ENCODE measurements at places on chromosomes 2 and 18. TPM values are rescaled to one million over a fixed set of nuclear protein-coding genes. Genes with fewer than 3 reads are reported as not detected.

GRCh38 chr2:172753610-172754009 lies 18.0 kb downstream of the RAPGEF4 start:
- no peaks in the 10 kb centered on the region for H3K36me3 ChIP-seq
- H3K27me3 ChIP-seq = no peaks in the 10 kb centered on the region
- DNase-seq = no peak
- no peak overlapping the region for H3K4me3 ChIP-seq

DNA sequence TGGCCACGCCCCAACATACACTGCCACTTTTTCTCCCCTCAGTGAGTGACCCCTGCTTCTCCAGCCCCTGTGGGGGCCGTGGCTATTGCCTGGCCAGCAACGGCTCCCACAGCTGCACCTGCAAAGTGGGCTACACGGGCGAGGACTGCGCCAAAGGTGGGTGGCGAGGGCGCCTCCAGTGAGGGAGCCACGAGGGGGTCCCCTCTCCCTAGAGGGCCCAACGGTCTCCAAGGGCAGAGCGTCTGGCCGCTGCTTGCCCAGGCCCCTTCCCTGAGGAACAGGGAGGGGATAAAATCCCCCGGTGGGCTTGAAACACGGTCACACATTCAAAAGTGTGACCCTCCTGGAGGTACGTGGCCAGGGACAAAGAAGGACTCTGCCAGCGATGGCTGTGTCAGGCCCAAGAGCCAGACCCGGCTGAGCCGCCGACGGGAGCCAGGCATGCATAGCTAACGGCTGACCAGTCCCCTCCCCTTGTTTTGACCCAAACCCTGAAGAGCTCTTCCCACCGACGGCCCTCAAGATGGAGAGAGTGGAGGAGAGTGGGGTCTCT lies 37.2 kb downstream of the MTERF4 start:
- H3K4me3 ChIP-seq = no peak overlapping the region
- peaks cover 4% of the 10 kb centered on the region for H3K4me1 ChIP-seq
- H3K27ac ChIP-seq = no peak overlapping the region
- peaks cover 32% of the 10 kb centered on the region for H3K36me3 ChIP-seq
- H3K27me3 ChIP-seq = no peaks in the 10 kb centered on the region

- H3K4me1 ChIP-seq = peaks cover 16% of the 10 kb centered on the region
- H3K27me3 ChIP-seq = no peaks in the 10 kb centered on the region
- no peaks in the 10 kb centered on the region for H3K36me3 ChIP-seq
- DNase-seq = no peak
- no peak overlapping the region for H3K27ac ChIP-seq
- H3K4me3 ChIP-seq = no peak overlapping the region
Observed at GRCh38 chr2:216648105-216648504, 14.9 kb downstream of the IGFBP2 start.

GRCh38 chr2:106183101-106183696 lies 10.9 kb downstream of the UXS1 start:
- no peaks in the 10 kb centered on the region for H3K27me3 ChIP-seq
- peak; percentile 85 for DNase-seq
- H3K4me1 ChIP-seq = peaks cover 5% of the 10 kb centered on the region
- no peaks in the 10 kb centered on the region for H3K36me3 ChIP-seq
- no peak overlapping the region for H3K4me3 ChIP-seq
- no peak overlapping the region for H3K27ac ChIP-seq

GRCh38 chr2:100625717-100626116 lies 62.9 kb downstream of the PDCL3 start:
- peaks cover 4% of the 10 kb centered on the region for H3K27me3 ChIP-seq
- H3K4me1 ChIP-seq = no peaks in the 10 kb centered on the region
- no peaks in the 10 kb centered on the region for H3K36me3 ChIP-seq

- H3K27me3 ChIP-seq = peaks cover 3% of the 10 kb centered on the region
- no peaks in the 10 kb centered on the region for H3K4me1 ChIP-seq
Observed at GRCh38 chr2:191666226-191666625, 11.7 kb upstream of the NABP1 start.

- DNase-seq = peak; percentile 82
- no peaks in the 10 kb centered on the region for H3K27me3 ChIP-seq
- H3K36me3 ChIP-seq = no peaks in the 10 kb centered on the region
- no peak overlapping the region for H3K27ac ChIP-seq
- no peak overlapping the region for H3K4me3 ChIP-seq
Observed at GRCh38 chr2:236852100-236852976, 233.4 kb upstream of the COPS8 start.

- H3K27me3 ChIP-seq = no peaks in the 10 kb centered on the region
- H3K4me1 ChIP-seq = no peaks in the 10 kb centered on the region
- no peaks in the 10 kb centered on the region for H3K36me3 ChIP-seq
- no peak for DNase-seq
- H3K27ac ChIP-seq = no peak overlapping the region
- H3K4me3 ChIP-seq = no peak overlapping the region
Observed at GRCh38 chr2:118350621-118351020, 262.4 kb downstream of the INSIG2 start.

- H3K4me3 ChIP-seq = no peak overlapping the region
- no peaks in the 10 kb centered on the region for H3K36me3 ChIP-seq
- H3K27ac ChIP-seq = no peak overlapping the region
Observed at GRCh38 chr18:7065736-7066135, 51.9 kb downstream of the LAMA1 start.

VWA3B gene
- 29.2 TPM for total RNA-seq

Measured in lung (tissue), 17 donors.